ENCODE measurements at places on chromosomes 2 and 18. TPM values are rescaled to one million over a fixed set of nuclear protein-coding genes. Genes with fewer than 3 reads are reported as not detected.

GRCh38 chr2:38187541-38188011 lies 111.6 kb upstream of the CYP1B1 start:
- DNase-seq = peak; percentile 52

DNA sequence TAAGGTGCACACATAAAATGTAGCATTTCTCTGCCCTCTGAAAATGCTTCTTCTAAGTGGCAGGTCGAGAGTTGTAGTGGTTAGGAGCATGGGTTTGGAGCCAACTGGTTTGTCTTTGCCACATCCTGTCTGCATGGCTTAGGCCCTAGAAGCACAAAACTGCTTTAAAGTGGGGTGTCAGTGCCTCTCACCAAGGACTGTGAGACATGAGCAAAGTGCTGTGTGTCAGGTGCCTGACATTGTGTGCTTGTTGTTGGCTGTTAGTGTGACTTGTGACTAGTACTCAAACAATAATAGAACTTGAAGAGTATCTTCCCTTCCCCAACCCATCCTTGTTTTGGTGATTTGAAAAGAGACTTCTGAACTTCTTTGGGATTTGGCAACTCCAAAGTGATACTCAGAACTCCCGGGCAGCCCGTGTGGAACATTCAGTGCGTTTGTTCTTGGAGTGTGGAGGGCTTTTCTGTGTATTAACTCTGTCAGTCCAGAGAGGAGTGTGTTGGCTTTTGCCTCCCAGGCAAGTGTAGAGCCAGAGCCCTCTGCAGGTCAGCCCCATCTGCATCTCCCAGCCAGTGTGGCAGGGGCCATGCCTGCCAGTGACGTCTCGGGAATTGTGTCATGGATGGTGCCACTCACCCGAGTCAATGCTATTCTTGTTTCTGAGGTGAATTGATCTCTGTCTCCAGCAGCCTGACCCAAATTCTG lies 5.0 kb downstream of the MGAT5 start:
- peak; percentile 21 for DNase-seq

Gene BOLL
- total RNA-seq = not detected

Gene IGFBP5
- total RNA-seq = 167 TPM

DNA sequence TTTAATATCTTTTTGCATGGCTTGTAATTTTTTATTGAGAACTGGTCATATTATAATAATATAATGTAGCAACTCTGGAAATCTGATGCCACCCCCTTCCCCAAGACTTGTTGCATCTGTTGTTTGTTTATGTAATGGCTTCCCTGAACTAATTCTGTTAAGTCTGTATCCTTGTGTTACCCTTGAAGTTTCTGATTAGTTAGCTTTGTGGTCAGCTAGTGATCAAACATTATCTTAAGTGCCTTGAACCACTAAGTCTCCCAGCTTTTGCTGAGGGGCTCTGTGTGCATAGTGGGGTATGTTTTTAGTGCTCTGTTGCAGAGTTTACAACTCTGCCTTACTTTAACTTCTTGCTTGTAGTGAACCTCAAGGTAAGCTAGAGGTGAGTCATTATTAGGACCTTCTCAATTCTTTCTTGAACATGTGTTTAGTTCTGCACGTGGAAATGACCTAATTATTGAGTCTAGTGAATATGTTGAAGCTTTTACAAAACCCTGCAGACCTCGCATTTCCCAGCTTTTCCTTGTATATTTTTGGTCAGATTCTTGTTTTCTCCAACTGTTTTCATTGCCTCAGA lies 24.8 kb downstream of the SMCHD1 start:
- DNase-seq = no peak

DNA sequence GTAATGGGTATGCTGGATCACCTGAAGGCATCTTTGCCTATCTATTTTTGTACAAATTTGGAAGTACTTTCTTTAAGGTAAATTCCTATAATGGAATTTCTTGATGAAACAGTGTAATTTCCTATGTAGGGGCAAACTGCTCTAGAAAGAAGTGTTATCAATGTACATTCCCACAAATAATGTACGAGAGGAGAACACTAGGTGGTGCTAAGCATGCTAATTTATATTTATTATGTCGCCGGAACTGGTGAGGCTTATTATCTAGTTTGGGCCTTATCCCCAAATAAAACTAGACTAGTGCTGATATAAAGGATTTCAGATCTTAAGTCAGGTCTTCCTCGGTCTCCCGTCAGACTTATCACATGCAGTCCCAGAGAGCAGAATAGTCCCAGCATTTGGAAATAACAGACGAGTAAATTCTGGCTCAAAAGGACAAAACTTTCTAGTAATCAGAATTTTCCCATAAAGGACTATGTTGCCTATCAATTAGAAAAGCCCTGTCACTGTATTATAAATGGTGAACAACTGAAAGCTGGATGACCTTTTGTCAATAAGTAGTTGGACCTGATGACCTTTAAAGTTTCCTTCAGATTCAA lies 86.9 kb upstream of the RBBP8 start:
- DNase-seq = no peak

GRCh38 chr2:191333911-191334357 lies 88.7 kb downstream of the MYO1B start:
- no peak for DNase-seq

DNA sequence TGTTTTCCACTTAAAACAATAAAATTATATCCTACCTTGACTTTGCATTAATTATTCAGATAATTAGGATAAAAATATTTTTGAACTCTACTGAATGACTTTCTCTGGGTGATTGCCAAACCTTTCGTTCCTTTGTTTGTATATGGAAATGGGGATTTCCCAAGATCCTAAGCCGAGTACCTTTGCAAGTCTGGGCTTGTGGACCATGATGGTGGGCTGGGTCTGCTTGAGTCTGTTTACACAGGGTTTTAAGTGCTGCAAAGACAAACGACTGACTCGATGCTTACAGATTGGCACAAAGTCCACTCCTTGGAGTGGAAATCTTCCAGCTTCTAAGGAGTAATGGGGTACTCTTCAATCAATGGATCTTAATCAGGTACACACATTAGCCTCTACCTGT lies 659.5 kb downstream of the TSN start:
- no peak for DNase-seq

Gene SIX3
- total RNA-seq = not detected

- no peak for DNase-seq
Observed at GRCh38 chr18:29174891-29175290, 998.0 kb upstream of the CDH2 start.

GRCh38 chr2:207226243-207226642 lies 60.5 kb upstream of the KLF7 start:
- DNase-seq = no peak

DNA sequence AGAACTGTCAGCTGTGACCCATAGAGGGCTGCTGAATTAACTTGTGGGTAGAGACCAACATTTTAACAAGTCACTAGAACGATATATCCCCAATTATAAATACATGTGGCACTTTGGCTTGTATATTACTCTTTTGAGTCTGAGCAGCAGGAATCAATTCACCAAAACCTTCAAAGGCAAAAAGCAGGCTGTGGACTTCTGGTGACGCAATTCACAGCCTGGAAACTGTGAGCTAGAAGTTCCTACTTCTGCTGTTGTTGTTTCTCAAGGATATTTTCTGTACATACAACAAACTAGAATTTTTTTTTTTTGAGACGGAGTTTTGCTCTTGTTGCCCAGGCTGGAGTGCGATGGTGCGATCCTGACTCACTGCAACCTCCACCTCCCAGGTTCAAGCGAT lies 37.3 kb downstream of the PTCD3 start:
- no peak for DNase-seq

Gene DSG4
- total RNA-seq = not detected

DNA sequence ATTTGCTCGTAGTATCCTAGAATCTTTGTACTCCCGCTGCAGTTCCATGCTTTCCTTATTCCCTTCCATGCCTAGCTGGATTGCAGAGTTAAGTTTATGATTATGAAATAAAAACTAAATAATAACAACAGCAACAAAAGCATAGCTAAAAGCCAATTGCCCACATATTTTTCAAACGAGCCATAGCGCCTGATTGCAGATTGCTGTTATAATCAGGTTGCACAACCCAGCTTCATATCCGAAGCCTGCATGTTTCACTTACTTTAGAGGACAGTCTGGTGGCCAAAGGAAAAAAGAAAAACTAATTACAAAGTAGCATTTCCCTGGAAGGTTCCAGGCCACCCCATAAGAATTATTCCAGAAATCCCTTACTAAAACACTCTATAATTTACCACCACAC lies 31.9 kb upstream of the PNO1 start:
- no peak for DNase-seq

GRCh38 chr2:137178951-137179377 lies 413.6 kb downstream of the THSD7B start:
- DNase-seq = no peak

DNA sequence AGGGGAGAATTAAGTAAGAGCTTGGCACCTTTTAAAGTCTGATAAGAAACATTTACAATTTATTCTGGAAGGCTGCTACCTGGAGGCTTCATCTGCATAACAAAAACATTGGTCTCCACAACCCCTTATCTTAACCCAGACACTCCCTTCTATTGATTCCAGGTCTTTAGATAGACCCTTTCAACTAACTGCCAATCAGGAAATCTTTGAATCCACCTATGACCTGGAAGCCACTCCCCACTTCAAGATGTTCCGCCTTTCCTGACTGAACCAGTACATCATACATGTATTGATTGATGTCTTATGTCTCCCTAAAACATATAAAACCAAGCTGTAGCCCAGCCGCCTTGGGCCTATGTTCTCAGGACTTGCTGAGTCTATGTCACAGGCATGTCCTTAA lies 289.4 kb downstream of the AGPS start:
- DNase-seq = no peak

GRCh38 chr2:14094592-14094991 lies 537.9 kb upstream of the LRATD1 start:
- DNase-seq = no peak

- DNase-seq = no peak
Observed at GRCh38 chr2:80145499-80145898, 159.1 kb downstream of the LRRTM1 start.

Gene SPEG
- 69.5 TPM for total RNA-seq

Gene KHK
- total RNA-seq = 2.8 TPM

DNA sequence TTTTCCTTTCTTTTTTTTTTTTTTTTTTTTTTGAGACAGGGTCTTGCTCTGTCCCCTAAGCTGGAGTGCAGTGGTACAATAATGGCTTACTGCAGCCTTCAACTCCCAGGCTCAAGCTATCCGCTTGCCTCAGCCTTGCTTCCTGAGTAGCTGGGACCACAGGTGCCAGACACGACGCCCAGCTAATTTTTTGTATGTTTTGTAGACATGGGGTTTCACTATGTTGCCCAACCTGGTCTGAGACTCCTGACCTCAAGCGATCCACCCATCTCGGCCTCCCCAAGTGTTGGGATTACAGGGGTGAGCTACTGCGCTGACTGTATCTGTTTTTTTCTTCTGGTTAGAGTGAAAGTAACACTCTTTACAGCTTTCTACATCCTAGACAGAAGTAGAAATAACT lies 240.3 kb upstream of the FBXO11 start:
- DNase-seq = no peak

Gene ALLC
- total RNA-seq = not detected

Gene MARCHF4
- not detected for total RNA-seq

DNA sequence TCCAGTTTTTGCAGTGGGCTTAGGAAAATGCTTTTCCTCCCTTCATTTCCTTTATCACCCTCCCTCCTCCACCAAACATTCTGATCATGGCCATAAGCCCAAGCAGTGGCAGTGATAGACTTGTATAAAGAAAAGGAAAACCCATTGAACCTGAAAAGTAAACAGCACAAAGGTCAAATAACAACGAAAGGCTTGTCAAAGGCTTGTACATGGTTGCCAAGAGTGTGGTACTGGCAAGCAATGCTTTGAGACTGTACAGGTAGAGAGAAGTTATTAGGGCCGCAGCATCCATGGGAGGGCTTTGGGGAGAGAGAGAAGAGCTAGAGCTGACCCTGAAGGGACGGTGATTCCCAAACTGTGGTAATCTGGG lies 2.1 kb upstream of the VWA3B start:
- DNase-seq = peak; percentile 25

Gene CD8A
- 33.3 TPM for total RNA-seq

Gene TFPI
- total RNA-seq = 17.9 TPM

GRCh38 chr18:7470101-7470500 lies 97.0 kb upstream of the PTPRM start:
- DNase-seq = no peak

Gene ZNF892
- total RNA-seq = 3.5 TPM

Gene FAHD2B
- 0.60 TPM for total RNA-seq

GRCh38 chr2:124149571-124149970 lies 124.5 kb downstream of the CNTNAP5 start:
- peak; percentile 7 for DNase-seq

Gene MLPH
- 279 TPM for total RNA-seq

DNA sequence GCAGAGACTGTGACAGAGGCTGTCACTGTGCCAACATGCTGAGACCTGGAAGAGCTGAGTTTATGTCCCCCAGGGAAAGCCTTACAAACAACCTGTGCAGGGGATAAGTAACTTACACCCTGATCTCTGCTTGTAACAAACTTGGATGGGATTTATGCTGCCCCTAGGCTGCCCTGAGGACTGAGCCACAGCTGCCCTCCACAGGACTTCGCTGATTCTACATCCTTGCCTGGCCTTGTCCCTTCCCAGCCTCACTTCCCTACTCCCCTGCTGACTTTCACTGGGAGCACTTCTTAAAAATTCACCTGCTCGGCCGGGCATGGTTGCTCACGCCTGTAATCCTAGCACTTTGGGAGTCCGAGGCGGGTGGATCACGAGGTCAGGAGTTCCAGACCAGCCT lies 45.9 kb upstream of the ASAP2 start:
- no peak for DNase-seq

Gene RAD51AP2
- 0.40 TPM for total RNA-seq

DNA sequence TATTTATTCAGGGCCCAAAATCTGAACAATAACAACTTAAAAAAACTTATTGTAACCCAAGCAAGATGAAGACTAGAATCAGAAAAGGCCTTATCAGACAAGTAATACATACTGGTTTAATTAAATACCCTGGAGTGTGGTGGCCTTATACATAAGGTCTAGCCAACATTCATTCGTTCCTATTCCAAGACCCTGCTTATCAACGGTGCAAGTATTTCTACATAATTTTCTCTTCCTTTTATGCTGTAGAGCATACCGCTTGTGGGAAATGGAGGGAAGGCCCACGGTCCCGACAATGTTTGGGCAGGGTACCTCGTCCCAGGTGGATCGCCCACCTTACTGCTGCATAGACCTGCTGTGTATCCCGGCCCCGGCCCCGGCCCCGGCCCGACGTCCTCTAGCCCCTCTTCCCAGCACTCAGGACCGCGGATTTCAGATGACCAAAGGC lies 708 bp downstream of the ZNF24 start:
- no peak for DNase-seq

Gene ADD2
- total RNA-seq = 0.40 TPM

- no peak for DNase-seq
Observed at GRCh38 chr2:144920755-144921530, 401.0 kb upstream of the ZEB2 start.

- peak; percentile 95 for DNase-seq
Observed at GRCh38 chr2:202911512-202912341, at the start of the genes CARF and WDR12. CARF (plus strand) TSS chr2:202912275; CDS start chr2:202941903, 29,628 bp downstream. WDR12 (minus strand) TSS chr2:202911673; CDS start chr2:202911476, 197 bp downstream.

Gene DSG3
- total RNA-seq = not detected

GRCh38 chr2:108965540-108966289 lies 23.3 kb downstream of the EDAR start:
- no peak for DNase-seq

Gene OST4
- 92.7 TPM for total RNA-seq

- DNase-seq = no peak
Observed at GRCh38 chr2:203992509-203992908, 55.9 kb downstream of the ICOS start.

- DNase-seq = no peak
Observed at GRCh38 chr2:222899413-222900181, 38.8 kb downstream of the ACSL3 start.

Gene GATA6
- 223 TPM for total RNA-seq

Gene TMEM169
- total RNA-seq = not detected

Gene TRIB2
- 14.2 TPM for total RNA-seq

Gene ELOA2
- total RNA-seq = not detected

- DNase-seq = no peak
Observed at GRCh38 chr2:29110916-29111535, 4.2 kb upstream of the CLIP4 start.

All from transverse colon (tissue), 4 donors.